Fibroblast of skin of scalp (primary cell): ENCODE measurements at places on chromosomes 13 and 19.

DNA sequence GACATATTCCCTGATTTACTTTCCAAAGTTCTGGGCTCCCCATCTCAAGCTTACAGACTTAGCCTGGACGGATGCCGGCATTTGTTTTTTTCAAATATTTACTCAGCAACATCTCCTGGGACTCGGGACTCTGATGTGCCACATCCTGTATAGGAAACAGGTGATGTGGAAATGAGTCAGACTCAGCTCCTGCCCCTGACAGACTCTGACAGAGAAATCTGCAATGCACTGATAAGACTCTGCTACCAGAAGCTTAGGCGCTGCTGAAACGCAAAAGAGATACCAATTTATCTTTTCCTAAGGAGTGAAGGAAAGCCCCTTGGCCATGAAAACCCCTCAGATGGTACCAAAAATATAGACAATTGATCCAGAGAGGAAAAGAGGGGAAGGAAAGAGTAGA, 16.2 kb downstream of the LAIR2 start:
- no peak for DNase-seq

GRCh38 chr13:46751811-46752635, 44.9 kb downstream of the ESD start:
- peak; percentile 54 for DNase-seq

DNA sequence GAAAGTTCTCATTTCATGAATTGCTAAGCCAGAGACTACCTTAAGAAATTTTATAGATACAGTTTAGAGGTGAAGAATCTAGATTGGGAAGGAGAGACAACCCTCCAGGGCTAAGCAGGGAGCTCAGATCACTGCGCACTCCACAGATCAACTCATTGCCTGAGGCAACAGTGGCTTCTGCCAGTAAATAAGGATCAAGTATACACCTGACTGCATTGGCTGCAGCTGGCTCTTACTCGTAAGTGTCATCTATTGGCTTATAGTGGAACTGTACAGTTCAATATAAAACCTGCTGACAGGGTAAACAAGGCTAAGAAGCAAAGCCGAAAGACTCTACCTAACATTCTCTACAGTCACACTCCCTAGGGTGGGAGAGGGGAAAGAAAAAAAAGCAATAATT, 18.0 kb upstream of the C1QTNF9B start:
- no peak for DNase-seq

DNA sequence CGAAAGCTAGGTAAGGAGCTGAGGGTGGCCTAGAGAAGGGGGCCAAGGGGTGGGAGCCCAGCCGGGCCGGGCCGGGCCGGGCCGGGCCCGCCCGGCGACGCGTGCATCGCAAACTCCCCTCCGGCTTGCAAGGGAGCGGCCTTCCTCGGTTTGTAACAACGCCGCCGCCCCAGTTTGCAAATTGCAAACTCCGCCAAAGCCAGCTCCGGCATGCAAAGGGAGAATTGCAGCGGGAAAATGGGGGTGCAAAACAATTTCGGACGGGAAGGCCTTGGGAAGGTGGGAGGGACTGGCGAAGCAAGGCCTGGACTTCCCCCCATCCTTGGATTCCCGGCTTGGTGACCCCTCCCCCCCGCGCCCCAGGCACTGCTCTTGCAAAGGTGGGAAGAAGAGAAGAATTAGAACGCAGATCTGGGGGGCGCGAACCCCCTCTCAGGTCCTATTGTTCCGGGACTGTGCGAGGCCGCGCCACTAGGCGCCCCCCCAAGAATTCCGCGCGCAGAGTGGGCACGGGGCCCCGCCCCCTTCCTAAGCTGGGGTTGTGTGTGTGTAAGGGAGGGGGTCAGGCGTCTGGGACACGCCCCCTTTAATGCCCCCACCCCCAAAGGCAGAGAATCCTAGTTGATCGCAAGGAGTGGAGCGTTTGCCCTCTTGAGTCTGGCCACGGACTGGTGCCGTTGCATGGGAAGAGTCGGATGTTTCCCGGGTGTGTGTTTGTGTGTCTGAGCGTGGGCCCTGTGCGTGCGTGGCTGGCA, 926 bp downstream of the PRR12 start:
- DNase-seq: no peak

GRCh38 chr13:30696278-30697176, 38.8 kb upstream of the ALOX5AP start:
- DNase-seq: peak; percentile 55

DNA sequence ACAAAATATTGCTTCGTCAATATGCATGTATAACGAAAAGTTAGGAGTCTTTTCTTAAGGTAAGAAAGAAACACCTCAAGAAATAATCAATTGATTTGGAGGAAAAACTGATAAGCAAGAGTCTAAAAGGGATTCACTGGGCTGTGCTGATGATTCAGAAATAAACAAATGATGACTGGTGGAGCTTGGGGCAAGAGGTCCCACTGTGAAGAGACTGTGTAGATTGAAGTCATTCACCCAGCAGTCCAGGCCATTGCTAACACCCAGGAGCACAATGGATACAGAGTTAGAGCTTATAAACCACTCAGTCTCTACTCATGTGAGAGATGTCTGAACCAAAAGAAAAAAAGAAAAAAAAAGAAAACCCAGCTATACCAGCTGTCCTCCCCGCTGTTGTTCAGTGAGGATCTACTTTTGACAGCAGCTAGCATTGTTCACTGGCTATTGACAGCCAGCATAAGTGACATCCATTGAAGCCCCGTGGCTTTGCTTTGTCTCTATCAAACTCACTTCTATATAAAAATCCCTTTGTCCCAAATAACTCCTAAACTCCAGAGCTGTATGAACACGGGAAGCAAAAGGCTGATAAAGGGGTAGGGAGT, 255.5 kb downstream of the KCTD12 start:
- DNase-seq: no peak

DNA sequence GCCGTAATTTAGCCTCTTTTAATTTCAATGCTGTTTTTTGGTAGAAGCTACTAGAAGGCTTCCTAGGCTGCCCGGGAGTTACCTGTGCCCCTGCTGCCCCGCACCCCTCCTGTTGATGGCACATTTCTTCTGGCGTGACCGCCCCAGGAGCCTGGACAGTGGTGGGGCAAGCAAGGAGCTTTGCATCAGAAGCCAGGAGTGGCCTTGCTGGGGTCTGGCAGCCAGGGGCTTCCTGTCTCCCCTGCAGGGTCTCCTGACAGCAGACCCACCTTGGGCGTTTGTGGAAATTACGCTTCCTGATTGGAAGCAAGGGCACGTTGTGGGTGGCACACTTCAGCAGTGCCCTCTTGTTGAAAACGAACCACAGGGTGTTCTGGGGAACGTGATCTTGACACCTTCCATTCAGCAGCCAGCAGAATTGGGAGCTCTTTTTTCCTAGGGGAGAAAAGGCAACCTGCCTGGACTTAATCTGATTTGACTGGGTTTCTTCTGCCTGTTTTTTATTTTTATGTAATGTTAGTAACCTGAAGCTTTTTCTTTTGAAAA, 90.0 kb upstream of the TEX29 start:
- DNase-seq: no peak

GRCh38 chr19:38869836-38870607, 8.1 kb downstream of the RINL start:
- peak; percentile 70 for DNase-seq

DNA sequence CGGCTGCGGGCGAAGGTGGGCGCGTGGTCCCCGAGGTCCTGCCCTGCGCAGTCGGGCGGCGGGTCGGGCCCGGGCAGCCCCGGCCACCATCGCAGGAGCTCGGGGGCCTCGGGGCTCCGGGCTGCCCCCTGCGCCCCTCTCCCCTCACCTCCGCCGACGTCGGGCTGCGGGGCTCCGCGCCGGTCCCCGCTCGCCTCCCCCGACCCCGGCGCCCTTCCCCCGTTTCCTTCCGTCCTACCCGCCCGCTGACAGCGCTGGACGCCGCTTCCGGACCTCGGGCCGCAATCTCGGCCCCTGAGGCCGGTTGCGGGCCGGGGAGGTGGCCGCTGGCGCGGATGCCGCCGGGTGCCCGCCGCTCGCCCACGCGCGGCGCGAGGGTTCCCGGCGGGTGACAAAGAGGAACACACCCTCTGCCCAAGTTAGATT, 720 bp downstream of the FARP1 start:
- DNase-seq: no peak

DNA sequence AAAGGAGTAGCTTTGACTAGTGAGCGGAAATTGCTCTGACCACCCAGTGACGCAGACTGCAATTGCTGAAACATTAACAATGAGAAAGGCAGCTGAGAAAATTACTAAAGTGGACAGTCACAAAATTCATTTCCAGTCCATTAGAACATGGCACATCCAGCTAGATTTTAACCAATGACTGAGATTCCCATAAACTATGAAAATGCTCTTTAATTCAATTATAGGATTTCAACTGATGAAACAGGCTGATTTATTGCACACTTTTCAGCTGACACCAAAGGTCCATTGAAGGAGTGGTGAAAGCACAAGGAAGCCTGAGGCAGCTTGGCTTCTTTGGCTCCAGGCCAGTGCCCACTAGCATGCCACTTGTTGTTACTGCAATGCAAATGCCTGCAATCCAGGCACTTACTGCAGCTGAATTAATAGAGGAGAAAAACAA, 933.4 kb downstream of the SLITRK6 start:
- peak; percentile 3 for DNase-seq

DNA sequence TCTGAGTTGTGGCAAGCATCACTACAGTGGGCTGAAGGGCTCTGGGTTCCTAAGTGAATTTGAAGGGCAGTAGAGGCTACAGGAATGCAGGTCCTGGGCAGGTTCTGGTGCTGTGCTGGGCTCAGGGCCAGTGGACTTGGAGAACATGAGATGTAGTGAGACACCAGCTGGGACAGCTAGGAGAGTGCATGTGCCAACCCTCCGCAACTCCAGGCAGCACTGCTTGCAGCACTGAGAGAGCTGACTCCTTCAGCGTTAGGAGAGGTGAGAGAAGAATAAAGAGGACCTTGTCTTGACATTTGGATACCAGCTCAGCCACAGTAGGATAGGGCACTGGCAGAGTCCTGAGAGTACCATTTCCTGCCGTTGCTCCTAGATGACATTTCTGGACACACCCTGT, 739.9 kb upstream of the PRR20A start:
- no peak for DNase-seq

GRCh38 chr19:38693380-38694223, 46.2 kb downstream of the ACTN4 start:
- peak; percentile 82 for DNase-seq

GRCh38 chr13:39603424-39603947, 493 bp upstream of the LHFPL6 start:
- DNase-seq: peak; percentile 35

GRCh38 chr13:24661713-24662112, 18.5 kb upstream of the ATP12A start:
- no peak for DNase-seq

- no peak for DNase-seq
Observed at GRCh38 chr13:77946522-77946921, 27.9 kb upstream of the EDNRB start.

DNA sequence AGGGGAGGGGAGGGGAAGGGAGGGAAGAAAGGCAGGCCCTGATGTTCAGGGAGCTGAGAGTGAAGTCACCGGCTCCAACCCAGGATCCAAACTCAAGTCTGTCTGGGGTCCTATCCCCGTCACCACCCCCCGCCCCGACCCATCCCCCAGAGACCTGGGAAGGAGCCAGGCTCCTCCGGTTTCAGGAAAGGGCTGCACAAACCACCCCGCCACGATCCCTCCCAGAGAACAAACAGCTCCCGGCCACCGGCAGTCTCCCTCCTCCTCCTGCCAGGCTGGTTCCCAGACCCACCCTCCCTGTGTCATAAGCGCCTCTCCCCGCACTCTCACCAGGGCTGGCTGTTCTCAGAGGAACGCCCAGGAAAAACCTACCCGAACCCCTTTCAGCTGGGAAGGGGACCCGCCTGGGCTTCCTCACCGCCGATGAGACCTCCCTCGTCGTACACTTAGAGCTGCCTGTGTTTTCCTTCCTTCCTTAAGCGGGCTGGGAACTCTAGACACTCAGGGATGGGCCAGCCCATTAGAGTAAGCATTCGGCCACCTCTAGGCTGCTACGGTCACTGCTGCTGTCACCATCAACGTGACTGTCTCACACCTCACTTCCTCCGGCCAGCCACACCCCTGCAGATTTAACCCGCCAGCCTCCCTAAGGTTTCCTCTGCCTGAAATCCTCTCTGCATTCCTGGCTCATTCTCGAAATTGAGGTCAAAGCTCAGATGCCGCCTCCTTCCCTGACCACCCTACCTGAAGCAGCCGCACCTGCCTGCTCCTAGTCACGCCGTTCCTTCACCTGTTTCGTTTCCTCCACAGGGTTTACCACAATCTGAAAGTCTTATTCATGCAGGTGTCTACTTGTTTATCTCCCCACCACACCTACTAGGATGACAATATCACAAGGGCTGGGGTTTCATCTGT, 6.3 kb upstream of the RDH13 start:
- DNase-seq: no peak

- no peak for DNase-seq
Observed at GRCh38 chr19:39542206-39542605, 2.2 kb upstream of the EID2 start.

- no peak for DNase-seq
Observed at GRCh38 chr19:5323475-5323811, 17.2 kb downstream of the PTPRS start.

DNA sequence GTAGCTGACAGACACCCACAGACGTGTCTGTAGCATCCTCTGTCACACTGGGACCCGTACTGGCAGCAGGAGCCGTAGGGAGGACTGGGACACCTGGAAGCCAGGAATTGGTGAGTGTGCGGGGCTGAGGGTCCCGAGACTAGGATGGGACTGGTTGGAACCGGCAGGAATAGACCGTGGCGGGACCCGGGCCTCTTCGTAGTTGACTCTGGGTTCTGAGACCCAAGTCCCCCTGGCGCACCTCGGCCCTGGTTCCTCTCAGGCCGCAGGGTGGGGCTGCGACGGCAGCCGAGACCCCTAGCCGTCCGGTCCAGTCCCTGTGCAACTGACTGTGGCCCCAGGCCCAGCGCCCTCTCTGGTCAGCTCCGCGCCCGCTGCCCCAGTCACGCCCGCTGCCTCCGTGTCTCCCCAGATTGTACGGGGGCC, 64.7 kb downstream of the ZNF823 start:
- no peak for DNase-seq

DNA sequence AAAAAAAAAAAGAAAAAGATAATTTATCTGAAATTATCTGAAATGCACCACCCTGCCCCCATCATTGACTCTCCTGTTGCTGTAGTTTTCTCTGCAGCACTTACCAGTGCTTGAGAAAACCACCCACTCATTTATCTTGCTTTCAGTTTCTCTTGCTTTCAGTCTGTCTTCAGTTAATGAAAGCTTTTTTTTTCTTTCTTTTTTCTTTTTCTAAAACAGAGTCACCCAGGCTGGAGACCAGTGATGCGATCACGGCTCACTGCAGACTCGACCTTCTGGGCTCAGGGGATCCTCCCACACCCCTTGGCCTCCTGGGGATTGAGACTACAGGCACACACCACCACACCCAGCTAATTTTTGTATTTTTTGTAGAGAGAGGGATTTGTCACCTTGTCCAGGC, 4.3 kb upstream of the ACP5 start:
- no peak for DNase-seq

- no peak for DNase-seq
Observed at GRCh38 chr13:112705286-112705685, 15.4 kb downstream of the ATP11A start.

- DNase-seq: no peak
Observed at GRCh38 chr13:25001476-25002206, 94.3 kb upstream of the PABPC3 start.

- DNase-seq: no peak
Observed at GRCh38 chr13:112062571-112063570, 4.1 kb upstream of the SOX1 start.
